GF-D8 (cell line): ENCODE measurements at places on chromosomes 7 and 10.

- DNase-seq = no peak
These were observed 110.2 kb downstream of the PTEN start for GRCh38 chr10:87973635-87974034.

DNA sequence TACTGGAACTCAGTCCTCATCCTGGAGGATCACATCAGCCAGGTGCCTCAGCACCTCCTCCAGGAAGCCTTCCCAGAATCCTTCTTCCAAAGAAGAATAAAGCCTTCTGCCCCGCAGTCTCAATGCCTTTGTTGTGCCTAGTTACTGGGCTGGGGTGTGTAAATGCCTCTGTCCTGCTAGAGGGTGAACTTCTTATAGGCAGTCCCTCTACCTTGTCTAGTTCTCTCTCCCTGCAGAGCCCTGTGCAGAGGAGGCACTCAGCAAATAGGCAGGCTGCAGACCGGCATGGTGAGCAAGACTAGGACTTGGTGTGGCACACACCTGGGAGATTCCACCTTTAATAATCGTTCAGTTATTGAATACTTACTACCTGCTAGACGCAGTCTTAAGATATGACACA is 104.7 kb upstream of the PCBD1 start:
- DNase-seq = no peak

GRCh38 chr7:40800771-40801170 is 666.0 kb downstream of the SUGCT start:
- no peak for DNase-seq

DNA sequence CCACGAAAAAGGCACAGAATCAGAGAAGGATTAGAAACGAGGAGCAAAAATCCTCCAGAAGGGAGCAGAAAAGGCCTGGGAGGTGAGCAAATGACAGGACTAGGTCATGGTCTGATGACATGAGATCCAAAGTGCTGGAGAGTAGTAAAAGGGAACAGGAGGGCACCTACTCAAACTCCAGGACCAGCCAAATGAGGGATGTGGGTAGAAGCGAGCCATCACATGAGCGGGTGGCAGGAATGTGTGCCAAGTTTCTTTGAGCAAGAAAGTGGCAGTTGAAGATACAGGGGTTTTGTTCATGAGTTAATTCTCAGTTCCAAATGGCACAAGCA is 112.6 kb downstream of the RNF32 start:
- no peak for DNase-seq

GRCh38 chr10:6637053-6637452 is 57.0 kb upstream of the PRKCQ start:
- DNase-seq = no peak

GRCh38 chr10:99784016-99784726 is 1.7 kb downstream of the ABCC2 start:
- no peak for DNase-seq

GRCh38 chr10:106609470-106610266 is 554.8 kb downstream of the SORCS1 start:
- DNase-seq = no peak
